NCI-H1436 treated with DMSO at 0.1 percent for 48 hours (cell line): ENCODE measurements at places on chromosomes 1 and 21.

GRCh38 chr1:55064071-55064581, 24.8 kb downstream of the PCSK9 start:
- DNase-seq: no peak

DNA sequence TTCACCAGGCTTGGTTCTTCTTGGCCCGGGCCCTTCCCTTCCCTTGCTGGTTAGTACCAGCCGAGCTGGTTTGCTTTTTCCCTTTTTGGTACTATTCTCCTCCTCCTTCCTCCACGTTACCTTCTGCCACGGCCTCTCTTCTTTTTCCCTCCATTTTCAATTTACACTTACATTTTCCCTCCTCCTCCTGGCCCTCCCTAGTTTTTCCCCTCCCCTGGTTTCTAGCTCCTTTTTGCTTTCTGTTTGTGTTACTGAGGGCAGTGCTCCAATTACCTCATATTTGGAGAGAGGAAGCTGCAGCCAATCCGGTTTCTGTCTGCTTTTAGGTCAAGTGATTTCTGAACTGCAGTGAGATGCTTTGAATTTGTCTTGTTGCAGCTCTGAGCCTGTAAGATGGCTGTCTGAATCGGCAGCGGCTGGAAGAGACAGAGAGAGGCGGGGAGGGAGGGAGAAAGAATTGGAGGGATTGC, 63.7 kb downstream of the MACF1 start:
- peak; percentile 49 for DNase-seq

DNA sequence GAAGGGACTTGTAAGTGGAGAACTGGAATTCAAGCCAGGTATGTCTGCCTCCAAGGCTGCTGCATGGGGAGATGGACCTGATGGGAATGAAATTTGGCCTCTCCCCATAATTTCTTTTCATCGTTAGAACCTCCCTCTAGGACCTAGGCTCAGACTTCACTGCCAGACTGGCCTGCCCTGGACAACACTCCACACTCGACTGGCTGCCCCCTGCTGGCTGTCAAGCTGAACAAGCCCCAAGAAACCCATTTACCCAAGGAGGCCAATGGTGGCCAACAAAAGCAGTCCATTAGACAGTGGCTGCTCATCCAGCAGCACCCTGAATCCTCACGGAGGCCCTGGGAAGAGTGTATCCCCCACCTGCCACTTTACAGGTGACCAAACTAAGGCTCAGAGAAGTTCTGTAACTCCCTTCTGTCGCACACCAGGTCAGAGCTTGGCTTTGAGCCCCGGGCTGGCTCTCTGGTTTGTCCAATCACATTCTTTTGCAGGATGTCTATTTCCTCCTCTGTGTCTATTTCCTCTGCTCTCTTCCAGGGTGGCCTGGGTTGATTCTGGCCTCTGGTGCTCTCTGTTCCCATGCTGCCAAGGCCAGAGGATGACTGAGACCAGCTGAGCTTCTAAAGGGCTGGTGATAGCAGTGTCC, 3.8 kb downstream of the RNF186 start:
- DNase-seq: no peak

- no peak for DNase-seq
These were observed 104.9 kb upstream of the SNX7 start for GRCh38 chr1:98556521-98557158.

DNA sequence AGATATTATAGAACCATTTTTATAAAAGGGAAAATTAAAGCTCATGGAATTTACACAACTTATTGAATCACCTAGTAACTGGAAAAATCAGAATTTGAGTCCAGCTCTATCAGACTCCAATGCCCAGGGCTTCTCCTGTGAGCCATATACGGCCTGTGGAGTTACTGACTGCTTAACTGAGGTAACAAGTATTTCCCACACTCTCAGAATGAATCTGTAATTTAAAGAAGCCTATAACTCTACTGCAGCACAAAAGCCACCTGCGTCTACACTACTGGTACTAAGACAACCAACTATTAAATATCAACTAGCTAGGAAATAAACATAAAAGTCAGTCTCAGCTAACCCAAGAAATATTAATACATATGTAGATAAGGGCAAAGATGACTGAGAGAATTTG, 29.4 kb downstream of the SMYD3 start:
- DNase-seq: no peak

DNA sequence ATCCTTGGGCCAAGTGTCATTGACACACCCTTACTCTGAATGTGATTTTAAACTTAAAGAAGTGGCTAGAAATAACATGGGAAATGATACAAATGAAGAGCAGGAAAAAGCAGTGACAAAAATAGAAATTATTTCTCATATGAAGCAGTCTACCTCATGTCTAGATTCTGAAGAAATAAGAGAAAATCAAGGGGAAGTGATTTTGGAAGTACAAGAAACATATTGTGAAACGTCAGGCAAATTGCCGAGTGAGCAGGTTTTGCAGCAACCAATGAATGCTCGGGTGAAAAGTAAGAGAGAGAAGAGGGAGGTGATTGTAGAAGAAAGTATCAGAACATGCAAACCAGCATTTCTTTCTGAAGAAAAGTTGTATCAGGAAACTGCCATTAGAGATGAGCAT, 130.7 kb downstream of the MACF1 start:
- no peak for DNase-seq

DNA sequence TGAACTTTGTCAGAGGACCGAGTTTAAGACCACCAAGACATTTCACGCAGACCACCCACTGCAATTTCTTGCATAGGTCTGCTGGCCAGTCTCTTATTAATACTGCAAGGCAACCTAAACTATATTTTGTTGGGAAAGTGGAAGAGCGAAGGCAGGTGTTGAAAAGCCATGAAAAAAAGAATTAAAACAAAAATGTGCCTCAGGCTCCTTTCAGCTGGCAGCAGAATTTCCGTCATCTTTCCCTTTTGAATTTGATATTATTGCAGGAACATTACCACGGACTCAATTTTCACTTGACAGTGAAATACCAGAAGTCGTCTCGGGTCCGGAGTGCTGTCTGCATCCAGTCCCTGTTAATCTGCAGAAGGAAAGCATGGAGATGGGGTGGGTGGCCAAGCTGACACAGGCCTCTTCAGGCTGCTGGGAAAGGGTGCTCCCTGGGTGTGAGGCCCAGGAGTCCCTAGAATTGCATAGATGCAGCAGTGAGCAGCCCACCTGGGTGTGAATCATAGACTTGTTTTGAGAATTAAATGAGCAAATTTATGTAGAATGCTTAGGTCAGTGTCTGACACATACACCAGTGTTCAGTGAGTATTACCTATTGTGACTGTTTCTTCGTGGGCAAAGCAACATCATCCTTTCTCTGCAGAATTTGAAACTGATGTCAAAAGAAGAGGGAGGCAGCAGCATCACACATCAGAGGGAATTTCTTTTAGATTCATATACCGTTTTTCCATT, 150.7 kb downstream of the PBX1 start:
- no peak for DNase-seq

DNA sequence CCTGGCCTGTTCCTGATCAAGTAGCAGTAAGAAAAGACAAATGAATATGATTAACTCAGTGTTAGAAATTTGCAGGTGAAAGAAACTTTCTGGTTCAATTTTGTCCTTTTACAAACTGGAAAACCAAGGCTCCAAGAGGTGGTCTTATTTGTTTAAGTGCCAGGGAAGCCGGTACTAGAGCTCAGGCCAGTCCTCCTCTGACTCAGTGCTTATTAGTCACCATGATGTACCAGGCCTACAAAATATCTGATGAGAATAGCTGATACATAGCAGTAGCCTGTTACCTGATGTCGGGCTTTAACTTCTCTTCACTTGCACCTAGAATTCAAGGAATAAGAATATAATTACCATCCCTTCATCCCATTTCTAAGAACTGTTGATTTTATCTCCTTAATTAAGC, 394.8 kb downstream of the LMX1A start:
- no peak for DNase-seq

DNA sequence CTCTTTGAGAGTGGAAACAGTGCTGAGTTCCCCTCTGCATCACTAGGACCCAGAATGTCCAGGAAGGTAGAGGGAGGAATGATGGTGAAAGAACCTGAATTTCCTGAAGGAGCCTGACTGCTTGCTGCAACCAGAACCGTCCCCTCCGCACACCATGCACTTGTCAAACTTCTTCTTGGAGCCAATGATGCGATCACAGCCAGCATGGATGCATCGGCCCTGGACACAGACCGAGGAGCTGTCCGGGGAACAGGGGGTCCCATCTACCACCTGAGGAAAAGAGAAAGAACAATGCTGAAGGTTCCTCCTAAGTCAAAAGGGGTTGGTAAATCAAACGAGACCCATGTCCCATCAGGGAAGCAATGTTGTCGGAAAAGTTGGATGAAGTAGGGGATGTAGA, 6.9 kb downstream of the ADAMTS4 start:
- DNase-seq: no peak

DNA sequence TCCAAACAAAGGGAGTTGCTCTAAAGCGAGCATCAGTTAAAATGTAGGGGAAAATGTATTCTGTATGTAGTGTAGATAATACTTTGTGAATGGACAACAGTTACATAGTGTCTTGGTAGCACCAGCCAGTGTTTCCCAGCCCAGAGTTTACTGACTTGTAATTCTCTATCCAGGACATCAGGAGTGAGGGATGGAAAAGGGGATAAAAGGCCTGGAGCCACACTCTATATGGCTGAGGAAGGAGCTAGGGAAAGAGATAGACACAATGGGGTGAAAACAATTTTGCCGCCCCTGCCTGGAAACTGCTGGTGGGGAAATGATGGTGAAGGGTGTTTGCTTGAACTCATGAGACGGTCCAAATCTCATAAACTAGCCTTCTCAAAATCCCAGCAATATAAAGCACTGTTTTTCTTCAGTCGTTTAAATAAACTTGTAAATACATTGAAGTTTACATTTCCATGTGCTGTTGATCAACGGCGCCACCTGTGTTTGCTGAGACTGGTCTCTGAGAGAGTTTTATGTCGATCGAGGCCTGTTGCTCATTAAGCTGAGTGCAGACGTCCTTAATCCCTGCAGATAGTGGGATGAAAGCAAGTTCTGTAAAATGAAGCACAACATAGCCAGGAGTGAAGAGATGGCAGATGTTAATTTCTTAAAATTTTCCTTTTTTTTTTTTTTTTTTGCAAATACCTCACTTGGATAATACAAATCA, 27.9 kb upstream of the AGO1 start:
- DNase-seq: no peak

DNA sequence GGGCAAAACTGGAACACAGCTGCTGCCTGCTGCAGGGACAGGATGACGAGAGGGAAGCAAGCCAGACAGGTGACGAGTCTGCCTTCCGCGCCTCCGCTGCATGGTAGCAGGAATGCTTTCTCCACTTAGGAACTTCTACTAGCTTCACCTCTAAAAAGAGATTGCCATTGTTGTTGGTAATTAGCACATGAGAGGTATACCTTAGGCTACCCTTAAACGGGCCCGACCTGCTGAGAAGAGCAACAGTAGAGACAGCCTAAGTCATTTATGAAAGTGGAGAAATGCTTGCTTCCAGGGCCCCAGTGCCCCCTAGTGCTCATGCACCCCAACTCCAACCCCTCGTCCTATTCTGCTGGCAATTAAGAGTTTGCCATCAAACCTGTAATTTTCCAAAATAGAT, 96.9 kb upstream of the AKT3 start:
- DNase-seq: no peak

- no peak for DNase-seq
These were observed 202.2 kb downstream of the PTBP2 start for GRCh38 chr1:96923753-96924152.

GRCh38 chr1:159827549-159827948, 876 bp downstream of the SLAMF8 start:
- DNase-seq: no peak

DNA sequence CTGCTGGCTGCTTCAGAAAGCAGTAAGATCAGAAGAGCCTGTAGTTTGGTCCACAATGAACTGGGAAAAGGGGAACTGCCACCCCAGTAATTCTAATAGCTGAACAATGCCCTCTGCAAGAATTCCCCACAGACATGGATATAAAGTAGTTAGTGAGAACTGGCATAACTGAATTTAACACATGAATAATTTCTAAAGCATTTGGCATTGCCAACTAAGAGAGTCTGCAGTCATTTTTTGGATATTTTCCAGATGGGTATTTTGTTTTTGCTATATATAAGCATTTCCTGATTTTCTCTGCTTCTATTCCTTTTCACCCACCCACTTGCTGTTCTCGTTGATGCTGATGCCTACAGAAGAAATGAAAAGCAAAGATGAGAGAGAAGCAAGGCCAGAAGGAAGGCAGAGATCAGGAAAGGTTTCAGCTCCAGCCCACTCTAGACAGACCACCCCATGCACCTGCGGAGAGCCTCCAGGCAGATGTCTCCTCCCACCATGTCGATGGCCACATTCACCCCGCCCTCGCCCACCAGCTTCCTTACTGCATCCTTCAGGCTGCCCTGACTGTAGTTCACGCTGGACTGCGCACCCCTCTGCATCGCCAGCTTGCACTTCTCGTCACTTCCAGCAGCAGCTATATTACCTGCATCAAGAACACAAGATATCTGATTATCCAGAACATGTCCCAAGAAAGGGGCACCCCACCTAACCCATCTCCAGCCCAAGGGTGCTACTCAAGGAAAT, 55.9 kb upstream of the SEC16B start:
- DNase-seq: no peak

- DNase-seq: no peak
These were observed 24.0 kb upstream of the CPT2 start for GRCh38 chr1:53172426-53173128.

DNA sequence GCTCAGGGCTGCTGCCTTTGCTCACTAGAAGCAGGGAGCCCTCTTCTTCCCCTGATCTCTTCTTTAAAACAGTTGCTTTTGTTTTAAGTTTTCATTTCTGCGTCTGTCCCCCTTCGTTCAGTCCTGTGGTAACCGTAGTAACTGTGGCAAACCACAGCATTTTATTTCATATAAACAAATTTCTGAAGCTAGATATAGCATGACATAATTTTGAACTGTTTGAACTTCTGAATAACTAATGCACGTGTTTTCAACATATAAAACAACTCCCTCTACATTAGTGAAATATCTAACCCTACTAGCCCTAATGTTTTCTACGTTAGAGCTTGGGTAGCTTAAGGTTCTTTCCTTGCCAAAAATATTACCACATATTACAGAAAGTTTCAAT, 104.6 kb downstream of the DISP1 start:
- no peak for DNase-seq

GRCh38 chr1:185388346-185388745, 71.3 kb upstream of the IVNS1ABP start:
- no peak for DNase-seq

DNA sequence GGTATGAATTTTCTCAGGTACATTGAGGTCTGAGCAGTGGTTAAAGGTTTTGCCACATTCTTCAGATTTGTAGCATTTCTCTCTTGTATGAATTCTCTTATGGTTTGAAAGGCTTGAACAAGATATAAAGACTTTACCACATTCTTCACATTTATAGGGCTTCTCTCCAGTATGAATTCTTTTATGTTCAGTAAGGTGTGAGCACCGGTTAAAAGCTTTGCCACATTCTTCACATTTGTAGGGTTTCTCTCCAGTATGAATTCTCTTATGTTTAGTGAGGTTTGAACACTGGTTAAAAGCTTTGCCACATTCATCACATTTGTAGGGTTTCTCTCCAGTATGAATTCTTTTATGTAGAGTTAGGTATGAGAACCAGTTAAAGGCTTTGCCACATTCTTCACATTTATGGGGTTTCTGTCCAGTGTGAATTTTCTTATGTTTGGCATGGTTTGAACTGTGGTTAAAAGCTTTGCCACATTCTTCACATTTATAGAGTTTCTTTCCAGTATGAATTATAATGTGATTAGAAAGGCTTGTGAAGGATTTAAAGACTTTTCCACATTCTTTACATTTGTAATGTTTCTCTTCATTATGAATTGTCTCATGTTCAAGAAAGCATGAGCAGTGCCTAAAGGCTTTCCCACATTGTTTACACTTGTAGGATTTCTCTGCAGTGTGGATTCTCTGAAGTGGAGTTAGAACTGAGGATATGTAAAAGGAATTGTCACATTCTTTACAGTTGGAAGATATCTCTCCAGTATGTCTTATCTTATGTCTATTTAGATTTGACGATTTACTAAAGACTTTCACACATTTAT, 18.4 kb upstream of the ZNF124 start:
- DNase-seq: no peak
